ENCODE measurements at places on chromosomes 3 and 15. TPM values are rescaled to one million over a fixed set of nuclear protein-coding genes. Genes with fewer than 3 reads are reported as not detected.

GRCh38 chr3:97793420-97794019 is 28.3 kb upstream of the CRYBG3 start:
- no peak for DNase-seq

- no peak for DNase-seq
Observed at GRCh38 chr3:71926262-71926600, 141.3 kb upstream of the PROK2 start.

GRCh38 chr15:75508840-75509532 is 57.5 kb upstream of the SIN3A start:
- no peak for DNase-seq

DNA sequence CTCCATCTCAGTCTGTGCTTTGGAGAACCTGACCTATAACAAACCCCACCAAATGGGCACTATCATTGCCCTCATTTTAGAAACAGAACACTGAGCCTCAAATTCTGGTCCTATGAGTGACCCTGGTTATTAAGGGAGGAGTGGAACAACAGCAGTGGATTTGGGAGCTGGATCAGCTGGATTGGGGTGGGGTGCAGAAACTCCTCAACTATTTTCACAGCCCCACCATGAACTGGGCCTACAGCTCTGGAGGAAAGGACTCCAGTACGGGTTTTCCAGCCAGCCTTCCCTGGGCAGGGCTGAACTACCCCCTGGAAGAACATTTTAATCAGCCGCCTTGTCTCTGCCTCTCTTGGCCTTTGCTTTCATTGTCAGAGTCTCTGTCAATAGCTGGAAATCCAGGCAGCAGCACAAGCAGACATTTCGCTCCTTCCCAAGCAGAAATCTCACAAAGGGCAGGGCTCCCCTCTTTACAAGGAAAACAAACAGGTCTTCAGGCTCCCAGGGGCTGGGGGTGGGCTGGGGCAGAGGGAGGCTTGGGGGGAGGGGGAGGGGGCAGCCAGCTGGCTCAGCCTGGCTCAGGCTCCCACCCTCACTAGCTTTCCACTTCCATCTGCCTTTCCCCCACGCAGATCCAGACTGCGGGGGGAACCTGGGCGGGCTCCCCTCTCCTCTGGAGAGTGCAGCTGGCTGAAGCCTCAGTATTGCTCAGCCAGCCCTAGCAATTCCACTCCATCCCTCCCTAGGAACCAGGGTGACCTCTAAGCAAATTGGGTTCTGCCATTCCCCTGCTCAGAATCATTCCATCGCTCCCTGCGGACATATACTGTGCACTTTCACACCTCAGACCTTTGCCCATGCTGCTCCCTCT is 13.7 kb upstream of the TLE3 start:
- DNase-seq = no peak

DNA sequence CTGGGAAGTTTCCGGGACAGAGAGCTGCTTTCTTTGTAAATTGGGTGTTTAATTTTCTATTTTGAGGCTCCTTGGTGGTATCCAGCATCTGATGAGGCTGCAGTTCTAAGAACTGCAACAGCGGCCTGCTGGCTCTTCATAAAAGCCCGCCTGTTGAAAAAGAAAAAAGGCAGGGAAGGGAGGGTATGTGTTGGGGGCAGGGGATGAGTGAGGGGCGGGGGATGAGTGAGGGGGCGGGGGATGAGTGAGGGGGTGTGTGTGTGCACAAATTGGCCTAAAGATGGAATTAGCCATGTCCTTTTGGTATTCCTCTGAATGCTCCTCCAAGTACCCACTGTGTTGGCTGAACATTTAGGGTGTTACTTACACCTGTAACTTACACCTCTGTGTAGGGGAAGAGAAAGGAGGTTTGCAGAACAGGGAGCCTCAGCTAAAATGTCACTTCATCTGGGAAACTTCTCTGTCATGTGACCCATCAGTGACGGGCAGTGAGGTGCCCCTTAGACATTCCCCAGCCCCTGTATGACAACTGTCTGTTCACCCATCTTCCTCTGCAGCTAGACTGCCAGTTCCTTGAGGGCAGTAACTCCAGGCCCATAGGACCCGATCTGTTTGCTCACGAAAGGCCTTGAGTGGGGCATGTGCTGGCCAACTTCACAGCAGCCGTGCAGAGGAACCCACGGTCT is 57.6 kb downstream of the LRIG1 start:
- no peak for DNase-seq

GRCh38 chr15:69830876-69831275 is 266.8 kb downstream of the TLE3 start:
- DNase-seq = no peak

- DNase-seq = no peak
Observed at GRCh38 chr15:27401471-27401870, 430.5 kb downstream of the GABRG3 start.

DNA sequence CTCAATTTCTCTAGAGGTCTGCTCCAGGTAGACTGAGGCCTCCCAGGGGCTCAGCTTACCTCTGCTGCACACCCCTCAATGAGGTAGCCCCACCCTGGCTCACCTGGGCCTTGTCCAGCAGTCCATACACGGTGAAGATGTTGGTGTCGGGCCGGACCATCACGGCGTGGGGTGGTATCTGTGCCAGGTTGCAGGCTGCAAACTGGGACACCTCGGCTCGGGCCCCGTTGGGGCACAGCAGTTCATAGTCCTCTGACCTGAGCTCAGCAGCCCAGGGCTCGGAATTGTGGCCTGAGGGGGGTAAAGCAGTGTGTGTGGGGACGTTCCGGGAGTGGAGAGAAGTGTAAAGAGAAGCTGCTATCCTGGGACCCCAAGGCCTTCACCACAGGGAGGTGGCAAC is 23.2 kb downstream of the MELTF start:
- no peak for DNase-seq

DNA sequence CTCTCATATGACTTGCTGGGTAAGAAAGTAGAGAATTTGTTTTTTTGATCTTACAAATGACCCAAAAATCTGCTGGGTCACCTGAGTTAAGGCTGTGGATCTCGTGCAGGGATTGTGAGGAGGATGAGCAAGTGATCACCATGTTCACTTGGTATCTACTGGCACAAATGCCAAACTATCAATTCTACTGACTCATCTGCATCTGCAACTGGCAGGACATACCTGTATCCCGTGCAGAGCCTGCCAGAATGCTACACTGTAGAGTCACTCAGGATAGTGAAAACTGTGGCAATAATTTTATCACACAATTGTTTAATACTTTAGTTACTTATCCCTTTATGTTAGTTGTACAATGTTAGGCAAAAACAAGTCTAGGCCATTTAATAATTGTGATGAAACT is 129.6 kb upstream of the PLXND1 start:
- no peak for DNase-seq

DNA sequence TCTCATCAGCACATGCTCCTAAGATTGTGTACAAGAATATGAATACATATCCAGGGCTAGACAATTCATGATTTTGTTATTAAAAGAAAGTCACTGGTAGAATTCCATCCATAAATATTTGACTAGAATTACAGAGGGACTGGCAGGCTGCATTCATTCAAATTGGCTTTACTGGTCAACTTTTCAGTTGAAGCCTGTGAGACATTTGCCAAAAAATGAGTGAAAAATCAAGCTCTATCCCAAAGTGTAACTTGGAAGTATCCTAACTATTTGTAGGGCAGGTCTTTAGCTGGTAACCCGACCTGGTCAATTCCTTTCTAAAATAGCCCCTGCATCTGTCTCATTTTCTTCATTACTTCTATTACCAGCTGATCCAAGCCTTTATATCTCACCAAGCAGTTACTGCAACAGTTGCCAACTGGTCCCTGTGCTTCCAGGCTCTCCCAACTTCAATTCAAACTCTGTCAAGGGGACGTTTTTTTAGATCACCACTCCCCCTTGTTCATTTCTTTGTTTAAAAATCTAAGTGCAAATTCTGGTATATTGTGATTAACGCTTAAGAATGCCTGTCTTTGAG is 173.1 kb upstream of the TBL1XR1 start:
- DNase-seq = no peak

DNA sequence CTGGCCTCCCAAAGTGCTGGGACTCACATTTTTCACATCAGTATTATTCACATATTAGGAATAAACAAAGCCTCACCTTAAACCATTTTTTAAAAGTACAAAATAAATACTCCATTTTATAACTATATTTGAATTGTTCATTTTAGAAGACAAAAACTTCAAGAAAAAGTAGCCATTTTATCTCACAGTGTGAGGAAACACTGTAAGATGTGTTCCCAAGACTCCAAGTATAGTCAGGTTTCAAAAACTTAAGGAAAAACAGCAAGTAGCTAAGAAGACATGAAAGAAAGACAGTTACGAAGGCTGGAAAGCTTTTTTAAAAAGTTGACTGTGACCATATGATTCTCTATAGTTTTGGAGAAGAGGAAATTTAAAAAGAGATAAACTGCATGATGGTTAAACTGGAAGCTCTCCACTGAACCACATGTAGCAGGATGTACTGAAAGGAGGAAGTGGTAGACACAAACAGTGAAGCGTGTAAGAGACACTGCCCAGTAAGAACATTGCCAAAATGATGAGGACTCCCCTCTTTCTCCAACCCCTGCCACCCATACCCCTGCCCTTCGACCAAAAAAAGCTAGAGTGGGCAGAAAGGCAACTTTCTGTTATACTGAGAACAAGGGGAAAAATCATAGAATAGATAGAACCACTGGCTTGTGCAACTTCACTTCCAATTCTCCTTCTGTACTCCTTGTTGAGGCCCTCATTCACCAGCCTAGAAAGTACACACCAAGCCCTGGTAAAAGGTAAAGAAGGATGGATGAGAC is 6.2 kb upstream of the TMF1 start:
- no peak for DNase-seq

- no peak for DNase-seq
Observed at GRCh38 chr15:26069231-26069641, 206.1 kb upstream of the ATP10A start.

- no peak for DNase-seq
Observed at GRCh38 chr3:107416886-107417285, 39.6 kb downstream of the CCDC54 start.

DNA sequence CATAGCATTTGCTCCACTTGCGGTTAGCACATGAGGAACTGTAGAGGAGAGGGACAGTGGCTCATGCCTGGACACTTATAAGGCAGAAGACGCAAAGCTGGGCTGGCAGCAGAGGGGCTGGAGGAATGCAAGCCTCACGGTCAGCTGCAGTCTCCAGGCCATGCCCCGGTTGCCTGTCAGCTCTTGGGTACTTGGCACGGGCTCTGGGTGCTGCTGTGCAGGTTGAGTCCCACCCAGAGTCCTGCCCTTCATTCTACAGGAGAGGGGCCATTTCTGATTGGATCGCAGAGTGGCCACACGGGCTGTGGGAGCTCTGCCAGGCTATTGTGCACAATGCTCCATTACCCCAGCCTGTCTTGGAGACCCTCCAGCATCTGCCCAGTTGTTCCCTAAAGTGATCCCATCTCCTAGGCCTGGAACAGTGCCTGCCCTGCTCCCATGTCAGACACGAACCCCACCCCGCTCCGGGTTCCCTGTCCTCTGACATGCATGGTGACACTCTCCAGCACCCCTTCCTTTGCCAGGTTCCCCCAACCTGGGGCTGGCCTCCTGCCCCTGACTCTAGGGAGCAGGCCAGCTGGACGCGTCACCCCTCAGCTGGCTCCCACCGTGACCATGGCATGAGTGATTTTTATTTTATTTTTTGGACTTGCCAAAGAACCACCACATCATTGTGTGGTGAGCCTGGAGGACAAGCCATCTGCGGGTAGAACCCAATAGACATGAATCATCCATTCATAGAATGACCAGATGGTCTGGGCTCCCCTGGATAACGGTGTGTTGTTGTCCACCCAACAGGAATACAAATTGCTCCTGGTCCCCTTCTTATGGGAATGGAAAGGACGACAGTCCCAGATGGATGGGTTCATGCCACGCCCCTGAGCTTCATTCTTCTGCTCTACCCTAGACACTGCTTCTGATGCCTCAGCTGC is 51.0 kb upstream of the KLF13 start:
- DNase-seq = peak; percentile 26

- no peak for DNase-seq
Observed at GRCh38 chr15:49187549-49188245, 17.6 kb downstream of the GALK2 start.

DNA sequence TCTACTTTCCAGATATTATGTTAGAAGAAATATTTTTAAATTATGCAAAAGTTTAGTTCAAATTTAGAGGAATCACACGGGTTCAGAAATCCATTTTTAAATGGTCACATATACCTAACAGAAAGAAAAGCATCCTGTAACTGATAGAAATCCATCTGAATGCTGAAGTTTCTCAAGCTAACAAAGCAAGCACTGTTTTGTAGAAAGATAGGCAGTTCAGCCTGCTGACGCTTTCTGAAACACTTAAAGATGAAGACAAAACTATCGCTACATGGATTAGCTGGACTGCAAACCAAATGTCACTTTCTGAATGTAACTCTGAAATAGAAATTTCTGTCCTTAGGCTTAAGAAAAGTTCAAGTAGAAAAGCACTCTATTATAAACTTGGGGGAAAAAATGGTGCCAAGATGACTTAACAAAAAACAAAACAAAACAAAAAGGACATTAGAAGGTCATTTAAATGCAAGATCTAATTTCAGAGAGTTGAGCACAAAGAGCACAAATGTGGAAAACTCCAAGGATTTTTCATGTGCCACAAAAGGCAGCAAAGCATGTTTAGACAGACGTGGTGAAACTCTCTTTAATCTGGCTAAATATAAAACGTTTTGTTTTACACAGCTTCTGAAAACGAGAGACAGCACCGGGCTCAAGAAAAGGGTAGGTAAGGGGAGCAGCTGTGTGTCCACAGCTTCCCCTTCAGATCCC is 1.2 kb downstream of the PLOD2 start:
- no peak for DNase-seq

GRCh38 chr3:71129611-71130431 is 453.7 kb downstream of the FOXP1 start:
- DNase-seq = no peak

GRCh38 chr15:89167267-89168176 is 53.9 kb downstream of the RLBP1 start:
- DNase-seq = no peak

DNA sequence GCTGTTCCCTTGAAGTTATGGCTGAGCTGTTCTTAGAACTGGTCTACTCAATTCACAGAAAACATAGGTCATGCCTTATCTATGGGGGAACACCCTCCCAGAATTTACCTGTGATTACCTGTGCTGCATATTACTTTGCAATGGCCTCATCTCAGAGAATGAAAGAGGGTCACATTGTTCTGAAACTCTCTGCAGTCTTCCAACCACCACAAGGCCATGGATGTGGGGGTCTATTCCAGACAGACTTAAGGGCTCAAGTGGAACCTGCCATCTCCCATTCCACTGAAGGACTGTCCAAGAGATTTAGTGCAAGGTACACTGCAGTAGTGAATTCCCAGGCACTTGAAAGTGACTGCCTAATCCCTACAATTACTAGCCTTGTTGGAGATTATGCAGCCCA is 40.1 kb upstream of the RASA2 start:
- DNase-seq = no peak

KBTBD13 gene
- total RNA-seq = not detected

GABRB3 gene
- total RNA-seq = 1.5 TPM

ATP13A5 gene
- not detected for total RNA-seq

MESP1 gene
- total RNA-seq = 16.0 TPM

ALPK3 gene
- total RNA-seq = 2.7 TPM

C3orf80 gene
- total RNA-seq = 0.87 TPM

SHF gene
- 3.8 TPM for total RNA-seq

A4GNT gene
- not detected for total RNA-seq

LTF gene
- total RNA-seq = 4.3 TPM

ALDH1A3 gene
- 194 TPM for total RNA-seq

GATA2 gene
- 15.4 TPM for total RNA-seq

CYP1A1 gene
- 65.0 TPM for total RNA-seq
